Stimulated activated CD4-positive, alpha-beta T cell treated with anti-CD3 and anti-CD28 coated beads, Interleukin-1b, Interleukin-23, amount 100 ng/mL, for 1 hour (primary cell): ENCODE measurements at places on chromosomes 12 and 14.

- no peak for DNase-seq
These were observed 100.8 kb downstream of the PLEKHA5 start for GRCh38 chr12:19230299-19230866.

DNA sequence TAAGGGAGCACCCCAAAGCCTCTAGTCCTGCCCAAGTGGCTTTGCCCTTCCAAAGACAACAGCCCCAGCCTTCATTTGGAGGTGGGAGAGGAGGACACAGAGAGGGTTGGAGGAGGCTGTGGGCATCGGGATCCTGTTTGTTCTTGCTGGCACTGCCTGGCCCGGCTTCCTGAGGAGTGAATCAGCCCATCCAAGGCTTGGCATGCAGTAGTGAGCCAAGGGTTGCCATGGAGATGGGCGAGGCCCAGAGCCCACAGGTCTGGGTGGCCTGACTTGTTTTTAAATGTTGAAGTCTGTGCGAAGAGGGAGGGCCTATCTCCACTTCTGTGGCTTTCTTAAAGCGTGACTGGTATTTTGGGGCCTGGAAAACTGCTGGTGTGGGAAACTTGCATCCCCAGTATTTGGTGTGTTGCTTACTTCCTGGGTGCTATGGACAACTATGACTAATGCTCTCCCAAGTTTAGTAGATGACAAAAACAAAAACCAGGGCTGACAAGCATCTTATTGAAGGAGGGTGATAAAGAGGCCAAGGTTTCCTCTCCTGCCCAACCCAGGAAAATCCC is 15.8 kb downstream of the CD9 start:
- DNase-seq, result no peak

- no peak for DNase-seq
These were observed 190.3 kb upstream of the CRY1 start for GRCh38 chr12:107283652-107284051.

DNA sequence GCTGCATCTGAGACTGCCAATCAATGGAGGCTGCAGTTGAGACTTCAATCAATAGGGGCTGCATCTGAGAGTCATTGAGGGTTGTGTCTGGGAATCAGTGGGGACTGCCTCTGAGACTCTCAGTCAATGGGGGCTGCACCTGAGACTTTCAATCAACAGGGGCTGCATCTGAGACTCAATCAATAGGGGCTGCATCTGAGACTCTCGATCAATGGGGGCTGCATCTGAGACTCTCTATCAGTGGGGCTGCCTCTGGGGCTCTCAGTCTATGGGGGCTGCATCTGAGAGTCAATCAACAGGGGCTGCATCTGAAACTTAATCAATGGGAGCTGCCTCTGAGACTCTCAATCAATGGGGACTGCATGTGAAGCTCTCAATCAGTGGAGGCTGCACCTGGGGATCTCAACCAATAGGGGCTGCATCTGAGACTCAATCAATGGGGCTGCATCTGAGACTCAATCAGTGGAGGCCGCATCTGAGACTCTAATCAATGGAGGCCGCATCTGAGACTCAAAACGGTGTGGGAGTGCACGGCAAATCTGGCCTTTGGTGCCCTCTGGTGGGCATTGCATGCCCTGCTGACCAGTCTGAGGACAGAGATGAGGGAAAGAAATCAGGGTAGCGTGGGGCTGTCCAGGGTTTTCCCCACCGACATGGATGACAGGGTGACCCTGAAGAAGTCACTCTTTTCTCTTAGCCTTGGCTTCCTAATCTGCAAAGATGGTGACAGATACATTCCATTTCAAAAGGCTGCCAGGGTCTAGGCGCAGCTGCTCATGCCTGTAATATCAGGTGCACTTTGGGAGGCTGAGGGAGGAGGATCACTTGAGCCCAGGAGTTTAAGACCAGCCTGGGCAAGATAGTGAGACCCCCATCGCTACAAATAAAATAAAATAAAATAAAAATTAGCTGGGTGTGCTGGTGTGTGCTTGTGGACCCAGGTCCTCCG is 41.3 kb upstream of the EIF5 start:
- DNase-seq, result peak; percentile 27

DNA sequence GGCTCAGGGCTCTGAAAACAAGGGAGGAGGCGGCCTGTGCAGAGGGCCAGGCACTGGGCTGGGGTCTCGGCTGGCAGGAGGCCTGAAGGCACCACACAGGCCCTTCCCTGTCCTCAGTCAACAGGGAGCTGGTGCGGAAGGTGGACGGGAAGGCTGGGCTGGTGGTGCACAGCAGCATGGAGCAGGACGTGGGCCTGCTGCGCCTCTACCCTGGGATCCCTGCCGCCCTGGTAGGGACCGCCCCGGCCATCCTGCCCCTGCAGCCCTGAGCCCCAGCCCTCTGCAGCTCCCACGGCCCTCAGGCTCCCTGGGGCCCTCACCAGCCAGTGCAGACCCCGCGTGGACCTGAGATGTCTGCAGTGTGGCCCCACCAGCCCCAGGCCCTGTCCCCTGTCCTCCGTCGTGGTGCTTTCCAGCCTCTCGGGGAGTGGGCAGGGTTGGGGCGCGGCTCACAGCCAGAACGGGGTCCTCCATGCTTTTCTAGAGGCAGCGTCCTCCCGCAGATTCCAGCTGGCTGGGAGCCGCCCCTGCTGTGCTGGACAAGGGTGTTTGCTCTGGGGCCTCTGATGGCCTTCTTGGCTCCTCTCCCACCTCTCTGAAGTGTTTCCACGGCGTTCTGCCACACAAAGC is 18.1 kb downstream of the ASPG start:
- DNase-seq, result no peak

DNA sequence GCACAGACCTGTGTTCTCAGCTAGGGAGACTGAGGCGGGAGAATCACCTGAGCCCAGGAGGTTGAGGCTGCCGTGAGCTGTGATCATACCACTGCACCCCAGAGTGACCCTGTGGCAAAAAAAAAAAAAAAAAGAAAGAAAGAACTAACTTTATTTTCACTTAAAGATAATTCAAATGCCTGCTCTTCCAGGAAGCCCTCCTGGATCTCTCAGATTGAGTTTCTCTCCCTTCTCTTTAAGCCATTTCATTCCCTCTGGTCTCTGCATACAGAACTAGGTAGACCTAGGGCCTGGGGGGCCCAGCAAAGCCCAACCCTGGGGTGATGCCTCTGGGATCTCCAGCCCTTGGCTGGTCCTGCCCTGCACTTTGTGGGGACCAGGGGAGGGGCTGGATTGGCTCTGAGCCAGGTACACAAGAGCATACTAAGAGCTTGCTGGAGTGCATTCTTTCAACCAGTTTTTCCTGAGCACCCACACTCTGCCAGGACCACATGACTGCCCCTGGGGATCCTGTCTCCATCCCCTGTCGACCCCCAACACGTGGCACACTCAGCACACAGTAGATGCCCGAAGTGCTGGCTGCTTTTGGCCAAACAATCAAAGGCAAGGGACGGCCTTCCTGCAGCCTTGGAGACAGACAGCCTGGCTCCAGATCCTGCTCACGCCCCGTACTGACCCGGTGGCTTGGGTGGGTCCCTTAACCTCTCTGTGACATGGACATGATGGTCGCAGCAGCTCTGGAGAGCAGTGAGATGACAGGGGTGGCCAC is 52.7 kb downstream of the CYP46A1 start:
- DNase-seq, result no peak

DNA sequence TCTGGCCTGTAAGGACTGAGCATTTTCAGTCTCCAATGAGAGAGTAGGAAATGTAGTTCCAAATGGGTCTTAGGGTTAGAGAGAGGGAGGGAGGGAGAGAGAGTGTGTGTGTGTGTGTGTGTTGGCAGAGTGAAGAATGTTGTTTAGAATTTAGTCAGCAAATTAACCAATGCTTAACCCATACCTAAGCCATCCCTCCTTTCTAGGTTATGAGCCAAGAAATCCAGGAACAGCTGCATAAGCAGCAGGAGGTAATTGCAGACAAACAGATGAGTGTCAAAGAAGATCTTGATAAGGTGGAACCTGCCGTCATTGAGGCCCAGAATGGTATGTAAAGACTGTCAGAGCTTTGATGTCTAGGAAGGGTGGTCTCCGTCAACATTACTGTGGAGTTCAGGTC is 56.9 kb downstream of the HSP90AA1 start:
- DNase-seq, result no peak

GRCh38 chr12:127239781-127240180 is 1027.2 kb upstream of the TMEM132C start:
- no peak for DNase-seq

DNA sequence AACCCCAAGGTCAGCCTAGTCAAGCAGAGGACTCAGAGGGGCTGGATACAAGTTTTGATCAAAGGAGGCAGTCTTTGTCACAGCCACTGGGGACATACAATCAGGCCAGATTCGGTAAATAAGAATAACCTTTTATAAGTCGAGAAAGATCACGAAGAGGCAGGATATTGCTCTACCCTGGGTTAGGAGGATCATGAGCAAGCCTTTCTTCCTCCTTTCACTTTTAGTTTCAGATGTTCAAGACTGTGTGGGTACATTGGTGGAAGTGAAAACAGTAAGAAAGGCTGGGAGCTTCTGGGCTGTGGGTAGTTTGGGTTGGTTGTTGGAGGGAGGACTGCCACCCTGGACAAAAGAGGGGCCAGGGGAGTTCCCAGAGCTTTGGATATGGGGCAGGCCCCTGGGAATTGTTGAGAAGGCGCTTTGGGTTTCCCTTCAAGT is 127.7 kb downstream of the SNAPC1 start:
- DNase-seq, result no peak

DNA sequence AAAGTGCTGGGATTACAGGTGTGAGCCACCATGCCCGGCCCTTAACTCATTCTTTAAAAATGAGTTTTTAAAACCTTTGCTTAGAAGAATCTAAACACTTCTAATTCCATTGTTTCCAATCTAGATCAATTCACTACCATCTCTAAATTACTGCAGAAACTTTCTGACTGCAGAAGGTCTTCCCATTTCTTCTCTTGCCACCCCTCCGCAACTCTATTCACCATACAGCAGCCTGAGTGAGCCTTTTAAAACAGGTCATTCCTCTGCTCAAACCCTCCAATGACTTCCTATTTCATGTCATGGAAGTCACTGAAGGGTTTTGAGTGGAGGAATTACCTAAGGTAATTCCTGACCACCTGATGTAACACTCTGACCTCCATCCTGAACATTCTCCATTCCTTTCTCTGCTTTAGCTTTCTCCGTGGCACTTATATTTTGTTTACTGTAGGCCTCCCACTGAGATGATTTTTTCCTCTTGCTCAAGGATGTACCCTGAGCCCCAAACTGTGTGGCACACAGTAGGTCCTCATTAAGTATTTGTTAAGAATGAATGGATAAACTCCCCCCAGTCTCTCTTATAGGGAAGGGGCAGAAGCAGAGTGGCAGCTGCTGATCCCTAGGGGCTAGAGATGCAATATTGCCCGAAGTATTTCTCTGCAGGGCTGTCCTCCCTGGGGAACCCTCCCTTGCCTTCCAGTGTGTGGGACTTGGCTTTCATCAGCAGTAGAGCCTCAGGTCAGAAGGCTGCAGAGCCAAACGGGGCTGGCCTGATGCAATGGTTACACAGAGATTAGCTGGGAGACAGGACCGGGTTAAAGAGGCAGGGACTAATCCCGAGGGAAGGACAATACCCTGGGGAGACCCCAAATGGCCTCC is 1.2 kb downstream of the DDIT3 start:
- no peak for DNase-seq

DNA sequence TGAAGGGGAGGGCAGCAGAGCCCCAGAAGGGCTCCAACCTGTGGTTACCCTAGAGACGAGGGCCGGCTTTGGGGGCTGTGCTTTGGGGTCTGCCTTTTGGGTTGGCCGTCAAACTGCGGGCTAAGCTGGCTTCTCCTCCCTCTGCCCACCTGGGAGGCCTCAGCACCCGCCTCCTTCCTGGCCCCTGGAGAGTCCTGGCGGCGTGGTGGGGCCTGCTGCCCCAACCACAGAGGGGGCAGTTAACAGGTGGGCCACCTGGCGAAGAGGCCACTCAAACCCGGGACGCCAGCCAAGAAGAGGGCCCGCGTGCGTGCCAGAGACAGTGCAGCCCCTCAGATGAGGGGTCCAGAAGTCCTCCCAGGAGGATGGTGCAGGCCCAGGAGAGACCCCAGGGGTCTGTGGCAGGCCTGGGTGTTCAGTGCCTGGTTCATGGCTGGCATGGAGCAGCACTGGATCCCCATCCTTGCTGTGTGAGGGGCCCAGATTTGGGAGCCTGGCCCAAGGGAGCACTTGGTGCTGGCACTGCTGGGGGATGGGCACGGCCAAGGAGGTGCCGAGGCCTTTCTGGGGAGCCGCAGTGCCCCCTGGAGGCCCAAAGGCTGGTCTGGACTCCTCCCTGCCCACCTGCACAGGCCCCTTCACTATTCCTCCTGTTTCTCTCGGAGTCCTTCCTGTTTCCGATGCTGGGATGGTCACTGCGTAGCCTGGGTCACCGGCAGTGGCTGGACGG is 48.8 kb downstream of the LRCOL1 start:
- no peak for DNase-seq

DNA sequence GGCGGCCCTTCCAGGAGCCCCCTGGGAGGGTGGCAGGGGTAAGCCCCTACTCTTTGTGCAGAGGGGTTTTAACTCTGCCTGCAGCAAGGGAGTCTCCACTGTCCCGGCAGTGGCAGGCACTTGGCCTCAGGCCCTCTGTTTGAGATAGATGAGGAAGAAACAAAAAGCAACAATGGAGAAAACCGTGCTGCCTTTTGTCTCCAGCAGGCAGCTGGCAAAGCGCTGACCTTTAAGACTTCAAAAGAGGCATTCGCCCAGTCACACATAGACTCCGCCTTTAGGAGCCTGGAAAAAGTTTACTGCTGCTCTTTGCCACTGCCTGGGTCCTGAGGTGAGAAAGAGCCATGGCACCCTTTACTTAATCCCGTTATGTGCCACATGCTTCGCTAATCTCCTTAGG is 158.2 kb upstream of the NTF3 start:
- no peak for DNase-seq

DNA sequence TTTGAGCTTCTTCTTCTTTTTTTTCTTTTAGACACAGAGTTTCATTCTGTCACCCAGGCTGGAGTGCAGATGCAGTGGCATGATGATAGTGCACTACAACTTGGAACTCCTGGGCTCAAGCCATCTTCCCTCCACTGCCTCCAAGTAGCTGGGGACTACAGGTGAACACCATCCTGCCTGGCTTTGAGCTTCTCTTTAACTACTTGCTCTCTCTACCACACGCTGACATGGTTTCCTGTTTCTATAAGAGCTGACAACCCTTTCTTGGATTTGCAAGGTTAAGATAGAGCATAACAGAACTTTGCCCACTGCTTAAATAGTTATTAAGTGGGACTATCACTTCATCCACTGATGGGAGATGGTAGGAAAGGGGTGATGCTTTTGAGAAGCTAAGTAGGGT is 82.4 kb upstream of the SLC38A2 start:
- no peak for DNase-seq

- no peak for DNase-seq
These were observed 5.7 kb upstream of the KRT75 start for GRCh38 chr12:52439845-52440244.

DNA sequence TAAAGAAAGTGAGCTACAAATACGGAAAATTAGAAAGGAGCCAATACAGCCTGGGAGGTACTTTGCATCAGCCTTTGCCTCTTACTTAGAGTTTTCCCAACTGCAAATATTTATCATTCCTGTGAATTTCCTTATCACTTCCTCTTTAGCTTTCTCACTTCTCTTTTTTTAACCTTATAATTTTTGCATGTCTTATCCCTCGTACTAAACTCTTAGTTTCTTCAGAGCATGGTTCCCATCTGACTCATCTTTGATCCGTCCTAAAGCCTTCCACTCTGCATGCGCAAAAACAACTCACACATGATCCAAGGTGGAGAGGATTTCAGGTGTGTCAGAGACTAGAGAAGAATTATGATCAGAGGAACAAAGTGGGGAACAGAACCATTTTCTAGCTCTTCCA is 9.6 kb upstream of the SNAPC1 start:
- no peak for DNase-seq

GRCh38 chr12:108629824-108630476 is 3.7 kb downstream of the SELPLG start:
- DNase-seq, result no peak
